ENCODE measurements at places on chromosomes 13 and 19. TPM values are rescaled to one million over a fixed set of nuclear protein-coding genes. Genes with fewer than 3 reads are reported as not detected.

The DENND1C gene
- not detected for total RNA-seq

The STK24 gene
- 98.2 TPM for total RNA-seq

The KLK2 gene
- total RNA-seq, result not detected

The NLRP11 gene
- not detected for total RNA-seq

The MPHOSPH8 gene
- 29.4 TPM for total RNA-seq

The DACT3 gene
- total RNA-seq, result 18.7 TPM

The DCUN1D2 gene
- total RNA-seq, result 19.5 TPM

The FXYD7 gene
- not detected for total RNA-seq

The CEACAM3 gene
- not detected for total RNA-seq

The GGACT gene
- total RNA-seq, result 11.3 TPM

The PDE4A gene
- total RNA-seq, result 18.9 TPM

The PLA2G4C gene
- total RNA-seq, result 1.9 TPM

The GNG8 gene
- not detected for total RNA-seq

The TGFB1 gene
- 197 TPM for total RNA-seq

The LGALS4 gene
- not detected for total RNA-seq

The ZNF441 gene
- 5.6 TPM for total RNA-seq

The RDH13 gene
- total RNA-seq, result 11.1 TPM

GRCh38 chr19:14114854-14115253, 2.7 kb downstream of the PRKACA start:
- no peak overlapping the region for H3K27ac ChIP-seq
- no peak for DNase-seq
- no peak overlapping the region for H3K4me3 ChIP-seq
- no peaks in the 10 kb centered on the region for H3K27me3 ChIP-seq
- H3K36me3 ChIP-seq, result no peaks in the 10 kb centered on the region
- peaks cover 45% of the 10 kb centered on the region for H3K4me1 ChIP-seq

DNA sequence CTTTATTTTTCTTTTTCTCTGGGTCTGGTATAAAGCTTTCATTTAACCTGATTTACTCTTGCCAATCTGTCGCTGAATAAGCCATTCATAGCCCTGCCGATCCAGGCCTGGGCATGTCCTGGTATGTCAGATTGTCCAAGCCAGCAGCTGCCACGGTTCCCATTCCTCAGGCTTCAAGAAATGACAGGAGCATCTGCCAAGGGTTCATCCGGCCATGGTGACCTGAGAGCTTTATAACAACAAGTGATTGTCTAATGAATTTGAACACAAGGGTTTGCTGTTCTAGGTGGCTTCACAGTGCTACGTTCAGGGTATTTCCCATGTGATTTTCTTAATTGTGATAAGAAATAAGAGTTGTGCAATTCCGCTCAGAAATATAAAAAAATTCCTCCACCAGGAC, 20.0 kb downstream of the PNMA8A start:
- H3K27ac ChIP-seq, result peak overlapping the region; percentile 68
- DNase-seq, result no peak
- H3K4me3 ChIP-seq, result peak overlapping the region; percentile 24
- peaks cover 3% of the 10 kb centered on the region for H3K36me3 ChIP-seq

DNA sequence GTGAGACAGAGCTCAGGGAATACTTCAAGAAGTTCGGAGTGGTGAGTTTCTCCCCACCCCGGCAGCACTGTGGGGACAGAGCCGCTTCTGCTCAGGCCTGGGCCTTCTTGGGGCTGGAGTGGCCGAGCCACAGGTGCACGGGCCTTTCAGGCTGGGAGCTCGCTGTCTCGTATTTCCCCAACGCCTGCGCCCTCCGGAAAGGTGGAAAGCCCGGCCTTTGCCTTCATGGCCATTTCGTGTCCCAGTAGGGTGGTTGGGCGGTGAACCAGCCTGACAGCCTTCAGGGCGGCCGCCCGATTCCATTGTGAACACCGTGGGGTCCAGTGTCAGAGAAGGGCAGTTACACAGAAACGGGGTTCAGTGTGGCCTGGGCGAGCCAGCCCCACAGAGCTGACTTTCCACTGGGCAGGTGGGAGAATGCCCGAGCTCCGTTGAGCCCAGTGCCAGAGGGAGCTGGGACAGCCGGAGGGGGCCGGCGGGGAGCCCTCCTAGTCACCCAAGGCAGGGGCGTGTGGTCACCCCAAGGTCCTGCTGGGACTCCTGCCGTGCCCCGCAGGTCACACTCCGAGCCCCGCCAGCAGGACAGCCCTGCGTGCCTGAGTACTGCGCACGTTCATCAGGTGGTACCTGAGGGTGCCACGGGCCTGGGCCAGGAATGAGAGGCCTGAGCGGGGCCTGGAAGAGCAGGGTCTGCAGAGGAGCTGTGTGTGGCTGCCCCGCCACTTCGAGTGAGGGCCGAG, 14.0 kb downstream of the DAZAP1 start:
- no peak overlapping the region for H3K4me3 ChIP-seq
- peaks cover 16% of the 10 kb centered on the region for H3K4me1 ChIP-seq
- DNase-seq, result peak; percentile 89
- H3K27ac ChIP-seq, result no peak overlapping the region

DNA sequence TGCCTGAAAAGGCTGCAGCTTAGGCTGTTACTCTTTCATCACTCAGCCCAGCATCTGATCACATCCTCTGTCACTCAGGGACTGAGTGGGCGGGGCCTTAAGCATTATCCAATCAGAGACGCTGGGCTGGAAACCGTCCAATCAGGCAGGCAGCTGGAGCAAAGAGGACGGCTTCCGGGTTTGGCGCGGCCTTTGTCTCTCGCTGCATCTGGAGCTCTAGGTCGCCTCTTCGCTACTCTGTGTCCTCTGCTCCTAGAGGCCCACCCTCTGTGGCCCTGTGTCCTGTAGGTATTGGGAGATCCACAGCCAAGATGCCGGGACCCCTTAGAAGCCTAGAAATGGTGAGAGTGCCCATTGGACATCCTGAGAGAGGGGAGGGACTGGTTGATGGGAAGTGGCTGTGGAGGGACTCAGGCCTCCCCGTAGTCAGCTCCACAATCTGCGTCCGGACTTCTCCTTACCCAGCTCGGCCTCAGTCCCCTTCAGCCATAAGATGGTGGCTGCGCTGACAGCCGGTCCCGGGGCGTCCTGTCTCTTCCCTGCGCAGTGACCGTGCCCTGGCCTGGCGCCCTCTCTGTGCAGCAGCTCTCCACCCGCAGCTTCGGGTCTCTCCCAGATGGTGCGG, at the start of gene ZNF486:
ZNF486 (plus strand) TSS at position 195 of the 625 bp plus-strand sequence; CDS start at position 312, 117 bp downstream.
- peak within 1 kb of the TSS; percentile 99 for H3K4me3 ChIP-seq
- H3K36me3 ChIP-seq, result peaks cover 13% of the 10 kb centered on the region
- H3K27me3 ChIP-seq, result no peaks in the 10 kb centered on the region
- DNase-seq, result peak; percentile 94
- peaks cover 15% of the 10 kb centered on the region for H3K4me1 ChIP-seq
- peak within 1 kb of the TSS; percentile 100 for H3K27ac ChIP-seq

GRCh38 chr13:49904729-49905456, 31.2 kb downstream of the SPRYD7 start:
- DNase-seq, result no peak
- H3K4me1 ChIP-seq, result no peaks in the 10 kb centered on the region
- H3K27ac ChIP-seq, result peak overlapping the region; percentile 37
- H3K36me3 ChIP-seq, result no peaks in the 10 kb centered on the region

GRCh38 chr13:102693776-102694175, 1.1 kb downstream of the METTL21C start:
- H3K4me1 ChIP-seq, result peaks cover 6% of the 10 kb centered on the region
- no peak overlapping the region for H3K27ac ChIP-seq
- H3K27me3 ChIP-seq, result peaks cover 4% of the 10 kb centered on the region

DNA sequence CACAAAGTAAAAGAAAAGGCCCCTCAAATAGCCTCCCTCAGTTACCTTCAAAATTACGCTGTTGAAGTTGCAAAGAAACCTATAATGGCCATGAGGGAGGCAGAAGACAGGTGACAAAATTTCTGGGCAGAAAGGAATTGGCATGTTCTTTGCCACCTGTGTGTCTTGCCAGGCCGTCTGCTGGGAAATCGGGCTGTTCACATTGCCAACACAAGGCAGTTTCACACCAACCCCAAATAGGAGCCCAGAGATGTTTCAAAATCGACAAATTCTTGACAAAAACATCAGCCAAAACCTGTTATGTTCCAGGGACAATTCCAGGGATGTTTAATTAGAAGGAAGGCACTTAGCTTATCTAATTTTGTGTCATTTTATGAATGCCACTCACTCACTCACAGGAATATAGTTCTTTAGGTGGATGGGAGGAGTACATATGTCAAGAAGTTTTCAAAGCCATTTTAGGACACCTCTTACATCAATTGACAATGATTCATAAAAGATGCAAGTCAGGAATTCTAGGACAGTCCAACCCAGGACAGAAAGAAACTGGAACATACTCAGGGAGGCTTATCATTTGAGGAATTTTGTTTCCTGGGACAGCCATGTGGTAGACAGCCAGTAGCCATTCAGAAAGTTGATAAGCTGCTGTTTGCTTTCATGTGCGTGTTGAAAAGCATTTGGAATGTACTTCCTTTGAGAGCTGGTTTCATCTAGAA, 164.5 kb downstream of the RGCC start:
- H3K27me3 ChIP-seq, result no peaks in the 10 kb centered on the region
- no peak overlapping the region for H3K4me3 ChIP-seq
- no peak overlapping the region for H3K27ac ChIP-seq
- DNase-seq, result no peak
- H3K36me3 ChIP-seq, result peaks cover 10% of the 10 kb centered on the region

DNA sequence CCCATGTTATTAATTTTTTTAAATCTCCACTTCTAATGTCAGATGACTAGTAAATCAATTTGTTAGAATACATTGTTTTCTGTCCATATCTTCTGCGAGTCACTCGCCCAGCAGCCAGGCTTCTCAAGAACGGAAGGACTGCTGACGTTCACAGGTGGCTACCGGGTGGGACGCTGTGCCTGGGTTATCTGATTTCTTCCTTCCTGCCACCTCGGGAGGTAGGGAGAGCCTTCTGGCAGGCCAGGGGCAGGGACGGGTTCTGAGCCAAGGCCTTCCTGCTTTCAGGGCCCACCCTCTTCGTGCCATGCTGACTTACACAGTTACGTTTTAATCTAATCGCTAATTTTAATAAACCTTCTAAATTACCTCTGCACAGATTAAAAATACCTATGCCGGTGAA, 7.9 kb upstream of the C1QTNF9 start:
- H3K27ac ChIP-seq, result no peak overlapping the region
- H3K4me1 ChIP-seq, result peaks cover 6% of the 10 kb centered on the region

GRCh38 chr19:18776288-18776594, 14.9 kb downstream of the COMP start:
- peaks cover 11% of the 10 kb centered on the region for H3K4me1 ChIP-seq
- DNase-seq, result no peak
- H3K4me3 ChIP-seq, result no peak overlapping the region
- no peak overlapping the region for H3K27ac ChIP-seq
- H3K36me3 ChIP-seq, result peaks cover 1% of the 10 kb centered on the region

GRCh38 chr13:110938662-110939421, 24.0 kb upstream of the ANKRD10 start:
- H3K4me3 ChIP-seq, result no peak overlapping the region
- no peaks in the 10 kb centered on the region for H3K36me3 ChIP-seq
- H3K27me3 ChIP-seq, result no peaks in the 10 kb centered on the region
- DNase-seq, result no peak
- no peak overlapping the region for H3K27ac ChIP-seq

DNA sequence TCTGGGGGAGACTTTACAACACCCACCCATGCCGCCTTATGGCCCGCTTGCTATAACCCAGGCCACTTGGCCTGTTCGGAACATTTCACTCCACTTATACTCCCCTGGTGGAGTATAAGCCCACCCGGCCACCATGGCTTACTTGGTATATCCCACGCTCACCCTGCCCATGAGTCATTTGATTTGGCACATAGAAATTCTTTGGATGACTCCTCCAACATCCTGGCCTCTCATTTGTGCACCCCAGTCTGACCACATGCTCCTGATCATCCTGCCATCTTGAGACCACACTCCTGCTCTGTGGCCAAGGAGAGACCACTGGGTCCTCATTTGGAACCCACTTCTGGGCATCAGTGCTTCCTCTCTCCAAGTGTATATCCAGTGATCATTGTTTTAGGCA, 5.2 kb downstream of the SPACA6 start:
- no peak for DNase-seq
- H3K4me1 ChIP-seq, result peaks cover 74% of the 10 kb centered on the region
- peaks cover 65% of the 10 kb centered on the region for H3K36me3 ChIP-seq
- no peak overlapping the region for H3K4me3 ChIP-seq

- no peaks in the 10 kb centered on the region for H3K4me1 ChIP-seq
- peaks cover 14% of the 10 kb centered on the region for H3K27me3 ChIP-seq
- DNase-seq, result no peak
- H3K36me3 ChIP-seq, result no peaks in the 10 kb centered on the region
- no peak overlapping the region for H3K27ac ChIP-seq
Measured at GRCh38 chr13:96844616-96845015, 149.7 kb downstream of the OXGR1 start.

DNA sequence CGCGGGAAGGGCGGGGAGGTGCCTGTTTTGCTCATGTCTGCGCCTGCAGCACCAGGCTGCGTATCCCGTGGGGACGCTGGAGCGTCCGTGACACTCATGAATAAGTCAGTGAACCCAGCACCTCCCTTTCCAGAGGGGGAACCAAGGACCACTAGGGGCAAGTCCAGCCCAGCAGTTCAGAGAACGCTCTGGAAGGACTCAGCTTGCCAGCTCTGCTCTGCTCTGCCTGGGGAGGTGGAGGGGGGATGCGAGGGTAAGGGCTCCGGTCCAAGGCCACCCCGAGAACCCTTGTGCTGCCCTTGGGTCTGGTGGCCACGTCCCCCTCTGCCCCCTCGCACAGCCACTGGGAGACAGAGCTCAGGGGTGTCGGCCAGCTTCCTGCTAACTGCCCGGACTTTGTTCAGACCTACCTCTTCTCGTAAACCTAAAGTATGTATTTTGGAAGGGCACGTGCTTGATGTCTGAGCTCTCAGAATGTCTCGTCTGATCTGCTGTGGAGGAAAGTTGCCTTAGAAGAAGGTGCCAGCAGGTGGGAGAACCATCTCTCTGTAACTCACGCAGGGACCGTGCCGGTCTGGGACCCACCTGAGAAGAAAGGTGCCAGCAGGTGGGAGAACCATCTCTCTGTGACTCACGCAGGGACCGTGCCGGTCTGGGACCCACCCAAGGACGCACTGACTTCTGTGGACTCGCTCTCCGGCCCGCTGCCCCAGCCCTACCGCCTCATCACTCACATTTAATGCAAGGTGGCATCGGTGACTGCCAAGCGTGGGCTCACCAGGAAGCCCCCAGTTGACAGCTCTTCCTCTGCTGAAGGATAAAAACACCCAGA, 34.1 kb downstream of the TMEM255B start:
- DNase-seq, result no peak
- no peak overlapping the region for H3K4me3 ChIP-seq
- H3K4me1 ChIP-seq, result no peaks in the 10 kb centered on the region
- H3K27me3 ChIP-seq, result peaks cover 28% of the 10 kb centered on the region
- H3K36me3 ChIP-seq, result no peaks in the 10 kb centered on the region

DNA sequence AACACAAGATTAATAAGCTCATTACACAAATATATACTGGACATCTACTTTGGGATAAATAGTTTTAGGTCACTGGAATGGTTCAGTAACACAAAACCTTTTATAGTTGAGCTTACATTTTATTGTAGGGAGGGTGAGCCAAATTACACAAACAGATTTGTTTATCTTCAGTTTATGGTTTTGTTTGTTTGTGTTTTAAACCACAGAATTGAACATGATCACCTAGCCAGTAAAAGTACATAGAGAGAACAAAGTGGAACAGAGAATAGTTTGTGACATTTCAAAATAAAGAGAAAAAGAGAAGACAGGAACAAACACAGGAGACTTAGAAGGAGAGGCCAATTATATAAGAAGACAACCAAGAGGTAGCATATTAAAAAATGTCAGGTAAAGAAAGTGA, 1930.2 kb upstream of the PCDH20 start:
- no peak overlapping the region for H3K4me3 ChIP-seq
- no peaks in the 10 kb centered on the region for H3K36me3 ChIP-seq
- no peaks in the 10 kb centered on the region for H3K27me3 ChIP-seq
- H3K4me1 ChIP-seq, result no peaks in the 10 kb centered on the region
- no peak overlapping the region for H3K27ac ChIP-seq
- DNase-seq, result no peak

All from chondrocyte (in vitro differentiated cells).